ENCODE measurements at places on chromosomes 6 and 20.

DNA sequence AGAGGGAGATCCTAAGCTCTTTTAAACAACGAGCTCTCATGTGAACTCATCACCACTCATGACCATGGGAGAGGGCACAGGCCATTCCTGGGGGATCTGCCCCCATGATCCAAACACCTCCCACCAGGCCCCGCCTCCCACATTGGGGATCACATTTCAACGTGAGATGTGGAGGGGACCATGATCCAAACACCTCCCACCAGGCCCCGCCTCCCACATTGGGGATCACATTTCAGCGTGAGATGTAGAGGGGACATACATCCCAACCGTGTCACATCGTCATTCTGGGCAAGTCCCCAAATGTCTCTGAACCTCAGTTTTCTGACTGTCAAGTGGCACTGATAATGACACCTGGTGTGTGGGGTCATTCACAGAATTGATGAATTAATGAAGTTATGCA is 641.8 kb downstream of the CDH26 start:
- no peak for DNase-seq

- DNase-seq, result no peak
Measured at GRCh38 chr6:11007715-11008608, 36.1 kb downstream of the ELOVL2 start.

DNA sequence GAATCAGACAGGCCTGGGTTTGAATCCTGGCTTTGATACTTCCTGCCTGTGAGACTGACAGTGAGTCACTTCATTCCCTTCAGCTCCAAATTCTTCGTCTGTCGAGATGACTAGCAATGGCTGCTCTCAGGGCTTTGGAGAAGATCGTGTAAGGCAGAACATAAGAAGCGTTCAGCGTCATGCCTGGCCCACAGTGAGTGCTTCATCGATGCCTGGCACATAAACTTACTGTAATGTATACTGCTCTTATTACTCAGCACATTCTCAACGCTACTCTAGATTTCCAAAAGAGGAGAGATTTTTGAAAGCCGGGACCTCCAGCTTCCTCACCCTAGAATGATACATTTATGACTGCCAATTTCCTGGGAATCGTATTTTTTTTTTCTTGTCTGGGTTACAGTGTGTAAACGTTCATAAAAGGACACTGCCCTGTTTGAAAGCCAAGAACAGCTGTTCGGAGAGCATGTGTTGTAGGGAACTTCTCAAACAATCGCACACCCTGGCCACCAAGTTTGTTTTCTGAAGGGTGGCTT is 16.2 kb upstream of the BCAS1 start:
- no peak for DNase-seq

GRCh38 chr20:32973077-32973717 is 31.0 kb downstream of the SUN5 start:
- no peak for DNase-seq

DNA sequence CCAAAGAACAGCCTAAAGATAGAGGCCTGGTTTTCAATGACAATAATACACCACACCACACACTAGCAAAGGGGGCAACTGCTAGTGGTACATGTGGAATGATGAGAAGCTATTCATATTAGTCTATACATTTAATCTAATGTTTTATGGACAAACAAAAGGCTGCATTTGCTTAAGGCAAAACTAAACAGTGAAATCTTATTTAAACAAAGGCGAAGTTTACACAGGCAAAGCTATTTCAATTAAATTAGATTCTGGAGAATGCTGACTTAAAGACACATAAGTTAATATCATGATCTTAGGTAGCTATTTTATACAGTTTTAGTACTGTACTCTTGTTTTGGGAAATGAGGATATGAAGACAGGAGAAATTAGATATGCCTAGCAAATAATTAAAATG is 53.9 kb upstream of the SIM1 start:
- no peak for DNase-seq

GRCh38 chr6:10957414-10957886 is 70.6 kb downstream of the SYCP2L start:
- no peak for DNase-seq

DNA sequence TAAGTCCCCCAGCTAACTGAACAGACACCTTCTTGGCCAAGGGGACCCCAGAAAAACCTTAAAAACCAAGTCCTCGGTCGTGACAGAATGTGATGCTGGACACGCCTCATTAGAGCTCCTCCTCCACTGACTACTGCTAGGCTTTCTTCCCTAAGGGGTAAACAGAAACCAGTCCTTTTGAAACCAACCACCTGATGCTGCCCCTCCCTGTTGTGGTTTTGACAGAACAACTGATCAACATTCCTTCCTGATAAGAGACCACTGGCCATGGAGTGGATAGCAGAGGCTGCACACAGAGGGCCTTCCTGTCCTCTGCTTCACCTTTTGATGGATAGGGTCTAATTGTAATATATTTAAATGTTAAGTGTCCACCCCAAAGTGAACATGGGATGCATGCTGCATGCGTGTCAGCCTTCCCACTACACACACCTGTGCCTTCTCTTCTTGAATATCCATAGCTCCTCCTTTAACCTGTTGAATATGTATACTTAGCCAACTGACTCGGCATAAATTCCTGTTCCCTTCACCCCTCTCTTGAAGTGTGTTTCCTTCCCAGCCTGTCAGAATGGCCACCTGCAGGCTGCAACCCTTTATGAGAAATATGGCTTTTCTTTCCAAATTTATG is 27.9 kb upstream of the SLC2A12 start:
- DNase-seq, result peak; percentile 85

- DNase-seq, result no peak
Measured at GRCh38 chr20:9500121-9500520, 14.3 kb upstream of the LAMP5 start.

Data from NCI-H187 (cell line).